ENCODE measurements at places on chromosomes 7 and 10.

- DNase-seq = peak; percentile 59
These were observed 112.7 kb downstream of the REEP3 start for GRCh38 chr10:63633677-63634487.

DNA sequence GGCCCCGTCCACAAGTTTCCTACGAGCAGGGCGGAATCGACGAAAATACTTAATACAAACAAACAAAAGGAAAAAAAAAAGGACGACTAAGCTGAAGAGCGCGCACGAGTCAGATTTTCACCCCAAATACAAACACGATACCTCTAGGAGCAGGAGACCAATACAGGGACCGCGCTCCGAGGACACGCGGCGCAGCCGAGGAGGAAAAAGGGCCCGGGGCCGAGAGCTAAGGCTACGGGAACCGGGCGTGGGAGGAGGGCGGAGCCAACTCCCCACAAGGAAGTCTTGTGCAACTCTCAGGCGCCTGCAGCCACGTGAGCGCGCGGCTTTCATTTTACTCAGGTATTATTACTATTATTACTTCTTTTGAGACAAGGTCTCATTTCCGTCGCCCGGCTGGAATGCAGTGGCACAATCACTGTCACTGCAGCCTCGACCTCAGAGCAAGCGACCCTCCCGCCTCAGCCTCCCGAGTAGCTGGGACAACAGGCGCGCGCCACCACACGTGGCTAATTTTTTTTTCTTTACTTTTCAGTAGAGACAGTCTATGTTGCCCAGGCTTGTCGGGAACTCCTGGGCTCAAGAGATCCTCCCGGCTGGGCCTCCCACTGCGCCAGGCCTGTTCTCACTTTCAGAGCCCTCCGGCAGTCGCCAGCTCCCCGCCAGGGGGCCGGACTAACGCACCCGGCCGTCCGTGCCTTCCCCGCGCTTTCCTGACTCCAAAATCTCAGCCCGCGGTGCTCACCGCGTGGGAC lies 1.2 kb downstream of the HNRNPF start:
- DNase-seq = peak; percentile 83

DNA sequence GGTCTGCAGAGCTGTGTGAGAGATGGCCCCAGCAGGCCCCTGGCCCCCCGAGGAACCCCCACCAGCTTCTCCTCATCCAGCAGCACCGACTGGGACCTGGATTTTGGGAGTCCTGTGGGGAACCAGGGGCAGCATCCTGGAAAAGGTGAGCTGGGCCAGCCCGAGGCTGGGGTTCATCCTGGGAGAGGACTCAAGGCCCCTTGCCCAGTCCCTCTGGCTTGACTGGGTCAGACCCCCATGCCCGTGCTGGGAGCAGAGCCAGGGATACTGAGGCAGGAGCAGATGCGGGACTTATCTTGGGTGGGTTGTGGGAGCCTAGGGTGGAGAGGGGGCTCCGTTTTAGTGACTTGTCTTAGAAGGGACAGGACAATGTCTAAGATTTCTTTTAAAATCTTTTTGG lies 47.5 kb downstream of the ZNF467 start:
- DNase-seq = no peak

GRCh38 chr7:84507529-84507928 lies 312.9 kb upstream of the SEMA3A start:
- DNase-seq = no peak

GRCh38 chr7:139572704-139573385 lies 49.4 kb downstream of the CLEC2L start:
- DNase-seq = no peak

DNA sequence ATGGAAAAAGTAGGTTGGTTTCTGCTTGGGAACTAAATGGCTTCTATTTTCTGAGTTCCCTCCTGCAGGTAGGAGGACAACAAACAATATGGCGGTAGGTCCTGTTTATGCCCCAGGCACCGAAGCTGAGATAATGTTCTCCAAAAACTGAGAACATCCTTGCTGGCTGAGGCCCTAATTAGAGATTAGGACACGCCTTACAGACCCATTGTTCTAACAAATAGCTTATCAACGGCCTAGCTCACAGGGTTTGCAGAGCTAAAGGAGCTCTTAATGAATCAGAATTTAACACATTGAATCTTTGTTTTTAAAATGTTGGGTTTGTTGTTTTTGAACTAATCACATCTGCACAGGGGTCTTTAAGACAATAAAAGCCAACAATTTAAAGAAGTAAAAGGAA lies 37.0 kb downstream of the HTR5A start:
- no peak for DNase-seq

DNA sequence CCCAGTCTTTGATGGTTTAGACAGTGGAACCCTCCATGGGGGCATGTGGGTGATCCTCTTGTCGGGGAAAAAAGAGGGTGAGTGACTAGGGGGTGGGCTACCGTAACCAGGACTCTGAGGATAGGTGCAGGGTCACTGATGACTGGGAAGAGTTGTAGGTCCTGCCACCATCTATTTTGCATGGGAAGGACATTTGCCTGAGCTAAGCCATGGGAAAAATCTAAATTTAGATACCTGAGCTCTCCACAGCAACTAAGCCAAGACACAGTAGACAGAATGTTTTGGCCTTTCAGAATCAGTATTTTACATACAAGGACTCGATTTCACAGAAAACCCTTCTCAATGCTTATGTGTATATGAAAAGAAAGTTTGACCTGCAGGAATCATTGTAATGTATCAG lies 52.7 kb downstream of the KIAA1217 start:
- DNase-seq = no peak

DNA sequence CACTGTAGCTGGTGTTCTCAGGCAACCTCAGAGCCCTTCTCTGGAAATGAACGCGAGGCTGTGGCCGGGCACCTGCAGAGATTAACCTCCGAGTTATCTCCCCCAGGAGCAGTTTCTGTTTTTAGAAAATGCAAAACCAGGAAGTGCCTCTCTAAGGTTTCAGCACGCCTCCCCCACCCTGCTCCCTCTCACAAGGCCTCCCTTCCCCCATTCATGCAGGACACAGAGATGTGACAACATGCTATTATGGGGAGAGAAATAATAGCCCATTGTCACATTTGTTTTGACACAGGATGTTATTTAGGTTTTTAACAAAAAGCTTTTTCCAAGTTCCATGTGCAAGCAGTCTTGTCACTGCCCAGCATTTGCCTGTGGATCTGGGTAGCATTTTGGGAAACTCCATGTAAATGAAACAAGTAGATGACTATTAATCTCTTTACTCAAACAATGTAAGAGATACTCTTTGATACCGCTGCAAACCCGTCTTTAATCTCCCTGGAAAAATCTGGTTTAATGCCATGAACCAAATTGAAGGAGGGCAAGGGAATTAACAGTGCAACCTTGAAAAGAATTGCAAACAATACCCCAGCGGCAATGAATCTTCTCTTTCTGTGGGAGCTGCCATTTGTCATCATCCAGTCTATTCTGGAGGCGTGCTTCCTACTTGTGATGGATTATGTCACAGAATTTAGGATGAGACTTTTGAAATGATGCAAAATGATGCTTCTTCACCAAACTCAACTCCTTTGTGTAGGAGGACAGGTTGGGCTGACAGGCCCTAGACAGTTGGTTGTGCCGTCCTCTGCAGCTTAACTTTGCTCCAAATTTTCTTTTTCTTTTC lies 86.5 kb upstream of the NMT2 start:
- peak; percentile 51 for DNase-seq

DNA sequence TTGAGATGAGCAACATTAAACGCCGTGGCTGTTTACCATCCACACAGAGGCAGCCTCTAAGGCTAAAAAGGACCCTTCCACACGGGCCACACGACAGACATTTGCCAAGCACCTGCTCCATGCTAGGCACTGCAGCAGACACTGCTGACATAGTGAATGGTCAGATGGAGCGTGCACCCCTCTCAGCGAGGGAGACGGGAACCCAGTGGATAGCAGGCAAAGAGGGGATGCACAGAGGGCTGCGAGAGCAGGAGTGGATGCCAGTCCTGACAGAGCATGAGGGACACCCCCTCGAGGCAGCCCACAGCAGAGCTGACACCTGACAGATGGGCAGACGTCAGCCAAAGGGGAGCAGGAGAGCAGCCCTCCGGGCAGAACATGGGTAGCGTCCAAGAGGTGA lies 5.6 kb upstream of the STK32C start:
- no peak for DNase-seq

GRCh38 chr10:4162571-4163286 lies 377.7 kb upstream of the KLF6 start:
- no peak for DNase-seq

DNA sequence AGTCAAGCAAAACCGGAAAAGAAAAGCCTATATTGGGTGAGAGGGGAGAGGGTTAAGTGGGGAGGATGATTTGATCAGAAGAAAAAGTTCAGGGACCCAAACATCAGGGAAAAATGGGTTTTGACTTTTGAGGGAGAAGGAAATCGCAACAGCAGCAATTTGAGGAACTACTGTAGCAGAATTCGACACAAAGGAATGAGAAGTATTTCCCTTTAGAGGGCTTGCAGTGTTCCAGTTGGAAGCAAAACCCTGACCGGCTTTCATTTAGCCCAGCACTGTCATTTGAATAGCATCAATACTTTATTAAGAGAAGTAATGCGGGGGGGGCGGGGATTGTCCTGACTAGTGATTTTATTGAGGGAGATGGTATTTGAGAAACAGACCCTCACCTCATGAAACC lies 37.2 kb upstream of the GATA3 start:
- no peak for DNase-seq
